ENCODE measurements at places on chromosomes 6 and 20. TPM values are rescaled to one million over a fixed set of nuclear protein-coding genes. Genes with fewer than 3 reads are reported as not detected.
A peak's percentile ranks its signal among the peaks of the same experiment; 100 is the strongest.

Gene TRIM10
- 0.12 TPM for polyA plus RNA-seq

Gene SLC17A5
- polyA plus RNA-seq, result 17.0 TPM

Gene PHACTR1
- polyA plus RNA-seq, result 35.4 TPM

GRCh38 chr6:110595112-110595511 lies 118.7 kb upstream of the SLC22A16 start:
- DNase-seq, result no peak

- peak; percentile 62 for DNase-seq
Observed at GRCh38 chr6:127164565-127164964, 46.1 kb downstream of the RSPO3 start.

- no peak for DNase-seq
Observed at GRCh38 chr6:113018351-113019151, 671.4 kb downstream of the RFPL4B start.

DNA sequence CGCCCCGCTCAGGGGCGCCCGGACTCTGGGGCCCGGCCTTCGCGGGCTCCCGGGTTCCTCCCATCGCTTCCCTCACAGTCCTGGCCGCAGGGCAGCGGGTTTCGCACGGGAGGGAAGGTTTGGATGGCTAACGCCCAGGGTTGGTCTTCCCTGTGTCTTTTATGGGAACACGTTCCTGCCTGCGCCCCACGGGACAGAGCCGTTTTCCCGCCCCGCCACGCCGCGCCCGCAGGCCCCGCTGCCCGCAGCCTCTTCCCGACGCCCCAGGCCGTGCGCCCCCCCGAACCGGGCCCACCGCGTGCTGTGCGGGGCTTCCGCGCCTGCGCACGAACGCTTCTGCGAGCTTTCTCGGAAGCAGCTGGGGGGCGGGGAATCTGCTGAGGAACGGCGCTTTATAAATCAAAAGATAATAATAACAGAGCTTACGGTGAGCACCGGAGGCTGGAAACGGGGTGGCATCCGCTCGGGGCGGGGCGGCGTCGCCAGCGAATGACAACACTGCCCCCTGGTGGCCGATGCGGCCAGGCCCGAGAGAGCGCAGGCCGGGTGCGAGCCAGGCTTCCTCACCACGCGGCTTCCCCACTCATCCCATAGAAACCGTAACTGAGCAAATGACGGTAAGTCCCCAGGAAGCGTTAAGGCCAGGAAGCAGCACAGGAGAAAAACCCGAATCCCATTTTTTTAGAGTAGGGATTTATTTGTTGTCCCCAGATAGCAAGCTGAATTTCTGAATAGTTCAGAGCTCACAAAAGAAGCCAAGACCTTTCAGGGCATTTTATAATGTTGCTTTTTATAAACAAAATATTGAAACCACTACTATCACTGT lies 116.4 kb downstream of the MYLK4 start:
- peak; percentile 91 for DNase-seq

DNA sequence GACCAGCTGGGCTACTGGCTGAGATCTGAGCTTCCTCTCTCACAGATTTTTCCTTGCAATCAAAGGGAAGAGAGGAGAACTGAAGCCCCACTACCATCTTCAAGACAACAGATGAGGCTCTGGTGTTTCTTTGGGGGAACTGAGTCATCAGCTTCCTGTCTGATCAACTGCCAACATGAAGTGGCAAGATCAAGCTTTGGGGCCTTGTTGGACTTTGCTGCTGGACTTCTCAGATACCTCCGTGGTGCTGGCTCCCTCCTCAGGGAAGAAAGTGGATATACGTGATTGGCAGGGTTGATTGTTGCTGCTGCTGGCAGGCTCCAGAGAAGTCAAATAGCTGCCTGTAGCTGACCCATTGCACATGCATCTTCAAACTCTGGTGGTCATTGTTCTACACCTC lies 3.6 kb upstream of the TOX2 start:
- DNase-seq, result no peak

DNA sequence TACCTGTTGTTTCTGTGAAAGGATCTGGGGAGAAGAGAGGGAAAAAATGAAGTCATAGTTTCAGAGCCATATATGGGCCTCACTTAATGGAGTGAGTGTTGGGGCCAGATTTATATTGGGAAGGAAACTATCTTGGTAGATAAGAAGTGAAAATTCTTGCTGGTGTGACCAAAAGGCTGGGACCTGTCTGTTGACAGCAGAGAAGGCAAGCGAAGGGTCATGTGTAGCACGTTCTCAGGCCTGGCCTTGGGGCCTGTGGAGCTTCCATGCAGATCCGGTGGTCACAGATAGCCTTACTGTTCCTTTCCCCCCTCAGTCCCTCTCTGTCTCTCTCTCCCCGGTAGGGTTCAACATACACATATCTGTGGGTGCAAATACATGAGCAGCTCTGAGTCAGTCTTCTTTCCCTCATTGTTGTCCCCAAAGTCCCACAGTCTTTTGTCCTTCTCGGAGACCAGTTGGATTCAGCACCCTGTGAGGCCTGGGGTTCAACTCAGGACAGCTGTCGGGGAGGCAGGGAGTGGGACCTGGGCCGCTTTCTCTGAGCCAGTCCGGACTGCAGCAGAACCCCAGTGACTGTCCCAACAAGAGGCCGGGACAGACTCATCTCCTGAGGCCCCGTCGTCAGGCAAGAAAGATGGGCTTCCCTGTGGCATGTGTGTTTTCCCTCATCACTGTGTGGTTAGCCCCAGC lies 34.6 kb downstream of the PPP1R14C start:
- DNase-seq, result peak; percentile 50

GRCh38 chr20:43681991-43682410 lies 15.1 kb downstream of the MYBL2 start:
- no peak for DNase-seq

DNA sequence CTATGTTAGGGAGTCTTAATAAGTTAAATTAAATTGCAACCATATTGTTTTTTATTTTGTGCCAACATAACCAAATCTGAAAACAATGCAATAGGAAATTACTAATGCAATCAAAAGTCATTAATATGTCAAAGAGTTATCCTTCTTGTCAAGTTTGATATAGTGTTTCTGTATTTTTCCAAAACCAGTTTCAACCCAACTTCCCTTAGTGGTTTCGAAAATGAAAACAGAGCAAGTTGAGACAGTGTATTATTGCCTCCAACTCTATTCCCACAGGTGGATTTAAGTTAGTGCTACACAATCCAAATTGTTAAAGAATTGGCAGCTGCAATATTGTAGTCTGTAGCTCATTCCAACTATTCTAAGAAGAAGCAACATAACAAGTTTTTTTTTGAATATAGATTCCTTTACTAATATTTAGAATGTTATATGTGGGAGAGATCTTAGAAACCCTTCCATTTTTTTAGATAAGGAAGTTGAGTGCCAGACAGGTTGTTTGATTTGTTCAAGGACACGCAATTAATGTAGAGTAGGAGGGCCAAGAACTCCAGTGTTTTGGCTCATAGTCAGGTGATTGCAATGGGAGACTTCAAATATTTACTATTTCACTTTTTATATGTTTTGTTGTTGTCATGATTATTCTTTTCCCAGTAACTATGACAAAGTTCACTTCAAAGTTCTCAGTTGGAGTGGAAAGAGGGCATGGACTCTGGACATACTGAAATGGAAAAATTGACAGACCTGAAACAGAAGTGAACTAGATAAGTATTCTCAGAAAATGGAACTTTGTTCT lies 282.4 kb upstream of the HSF2 start:
- no peak for DNase-seq

- peak; percentile 44 for DNase-seq
Observed at GRCh38 chr6:21137700-21138335, 455.7 kb upstream of the SOX4 start.

DNA sequence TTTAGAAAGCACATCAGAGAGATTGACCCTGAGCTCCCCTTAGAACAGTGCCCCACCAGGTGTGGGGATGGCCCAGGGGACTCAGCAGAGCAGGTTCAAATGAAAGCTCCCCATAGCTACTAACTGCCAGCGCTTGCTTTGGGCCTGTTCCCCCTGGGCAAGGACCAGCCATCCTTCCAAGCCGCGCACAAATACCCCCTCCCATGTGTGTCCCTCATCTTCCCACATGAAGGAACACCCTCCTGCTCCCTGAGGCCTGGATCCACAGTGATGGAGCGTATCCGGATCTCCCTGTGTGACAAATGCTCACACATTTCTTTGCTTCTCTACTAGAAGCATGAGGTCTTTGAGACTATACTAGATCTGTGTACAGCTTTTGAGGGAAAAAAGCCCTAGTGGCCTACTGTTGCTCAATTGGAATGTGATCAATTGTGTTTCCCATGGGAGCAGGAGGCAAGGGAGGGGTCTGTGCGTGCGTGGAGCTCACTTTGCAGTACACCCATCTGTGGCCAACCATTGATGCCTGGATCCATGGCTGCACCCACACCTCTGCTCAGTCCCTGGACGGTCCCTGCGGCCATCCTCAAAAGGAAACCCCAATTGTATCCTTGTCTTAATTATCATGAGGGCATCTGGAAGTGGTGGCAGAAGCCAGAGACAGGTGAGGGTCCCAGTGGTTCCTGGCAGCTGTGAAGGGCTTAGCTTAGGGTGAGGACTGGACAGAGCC lies 1.4 kb upstream of the RAET1G start:
- DNase-seq, result no peak

GRCh38 chr6:111087871-111088667 lies 766 bp downstream of the SLC16A10 start:
- DNase-seq, result no peak

GRCh38 chr6:7813193-7813592 lies 87.3 kb downstream of the BMP6 start:
- DNase-seq, result no peak

GRCh38 chr6:167985911-167986595 lies 11.4 kb upstream of the KIF25 start:
- no peak for DNase-seq
